Activated T-cell treated with anti-CD3 and anti-CD28 coated beads, Interleukin-2, amount 50 U/mL, for 72 hours (primary cell): ENCODE measurements at places on chromosomes 2 and 18. TPM values are rescaled to one million over a fixed set of nuclear protein-coding genes. Genes with fewer than 3 reads are reported as not detected.

GRCh38 chr2:127695491-127696472 lies 5.5 kb upstream of the SFT2D3 start:
- peaks cover 9% of the 10 kb centered on the region for H3K4me1 ChIP-seq
- H3K4me3 ChIP-seq: no peak overlapping the region
- H3K27ac ChIP-seq: no peak overlapping the region
- peak; percentile 51 for DNase-seq
- peaks cover 13% of the 10 kb centered on the region for H3K36me3 ChIP-seq
- no peaks in the 10 kb centered on the region for H3K27me3 ChIP-seq

DNA sequence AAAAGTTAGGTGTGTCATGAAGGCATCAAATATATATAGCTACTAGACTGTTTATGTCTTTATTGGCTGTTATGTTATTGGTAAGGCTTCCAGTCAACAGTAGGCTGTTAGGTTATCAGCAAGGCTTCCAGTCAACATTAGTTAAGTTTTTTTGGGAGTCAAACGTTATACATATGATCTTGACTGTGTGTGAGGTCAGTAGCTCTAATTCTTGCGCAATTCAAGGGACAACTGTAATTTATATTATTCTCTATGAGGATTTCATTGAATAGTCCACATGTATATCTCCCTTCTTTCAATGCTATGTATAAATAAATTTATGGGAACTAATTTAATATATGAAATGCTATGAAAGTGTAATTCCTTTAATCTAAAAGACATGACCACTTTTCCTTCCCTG lies 757.5 kb upstream of the TMEFF2 start:
- H3K4me1 ChIP-seq: no peaks in the 10 kb centered on the region
- H3K27me3 ChIP-seq: no peaks in the 10 kb centered on the region
- no peak overlapping the region for H3K27ac ChIP-seq
- no peaks in the 10 kb centered on the region for H3K36me3 ChIP-seq
- no peak for DNase-seq

DNA sequence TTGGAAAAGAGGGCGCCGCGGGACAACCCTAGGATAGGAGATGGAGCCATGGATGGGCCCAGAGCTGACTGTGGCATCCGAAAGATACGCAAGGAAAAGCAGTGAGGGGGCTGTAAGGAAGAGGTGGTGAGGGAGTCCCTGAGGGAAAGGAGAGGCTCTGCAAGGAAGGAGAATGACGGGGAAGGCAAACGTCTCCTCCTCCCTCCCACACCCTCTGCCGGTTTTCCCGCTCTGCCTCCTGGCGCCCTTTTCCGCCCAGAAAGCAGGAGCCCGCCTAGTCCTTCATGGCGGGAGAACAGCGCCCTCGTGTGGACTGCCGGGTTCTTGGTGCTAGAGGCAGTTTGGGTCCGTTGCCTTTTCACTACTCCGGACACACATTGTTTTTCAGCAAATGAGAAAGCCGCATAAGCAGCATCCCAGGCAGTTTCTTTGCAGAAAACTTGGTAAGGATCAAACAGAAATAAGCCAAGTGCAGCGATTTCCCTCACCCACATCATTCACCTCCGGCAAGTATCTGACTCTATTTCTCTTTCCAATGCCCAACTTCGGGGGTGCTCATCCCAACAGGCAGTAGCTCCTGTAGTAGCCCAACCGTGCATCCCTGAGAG lies 200.4 kb downstream of the INO80D start:
- H3K4me3 ChIP-seq: no peak overlapping the region
- no peak overlapping the region for H3K27ac ChIP-seq
- H3K36me3 ChIP-seq: no peaks in the 10 kb centered on the region
- H3K27me3 ChIP-seq: peaks cover 21% of the 10 kb centered on the region
- H3K4me1 ChIP-seq: no peaks in the 10 kb centered on the region
- DNase-seq: peak; percentile 66

DNA sequence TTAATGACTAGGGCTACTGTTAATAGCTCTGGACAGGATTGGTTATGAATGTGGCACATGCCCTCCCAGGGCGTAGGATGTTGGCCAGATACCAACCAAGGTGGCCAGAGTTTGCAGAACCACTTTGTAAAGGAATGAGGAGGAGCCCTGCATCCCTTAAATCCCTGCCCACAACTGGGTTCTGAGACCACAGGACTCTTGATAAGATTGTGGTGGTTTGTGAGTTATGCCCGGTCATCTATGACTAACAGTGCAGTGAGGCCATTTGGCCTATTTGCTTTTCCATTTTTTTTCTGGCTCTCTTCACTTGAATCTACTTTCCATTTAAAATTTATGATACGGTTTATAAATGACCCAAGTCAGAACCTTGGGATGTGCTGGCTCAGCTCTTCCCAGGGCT lies 294.5 kb downstream of the PRKCE start:
- no peaks in the 10 kb centered on the region for H3K36me3 ChIP-seq
- no peaks in the 10 kb centered on the region for H3K4me1 ChIP-seq
- H3K4me3 ChIP-seq: no peak overlapping the region
- DNase-seq: no peak
- H3K27ac ChIP-seq: no peak overlapping the region
- no peaks in the 10 kb centered on the region for H3K27me3 ChIP-seq

DNA sequence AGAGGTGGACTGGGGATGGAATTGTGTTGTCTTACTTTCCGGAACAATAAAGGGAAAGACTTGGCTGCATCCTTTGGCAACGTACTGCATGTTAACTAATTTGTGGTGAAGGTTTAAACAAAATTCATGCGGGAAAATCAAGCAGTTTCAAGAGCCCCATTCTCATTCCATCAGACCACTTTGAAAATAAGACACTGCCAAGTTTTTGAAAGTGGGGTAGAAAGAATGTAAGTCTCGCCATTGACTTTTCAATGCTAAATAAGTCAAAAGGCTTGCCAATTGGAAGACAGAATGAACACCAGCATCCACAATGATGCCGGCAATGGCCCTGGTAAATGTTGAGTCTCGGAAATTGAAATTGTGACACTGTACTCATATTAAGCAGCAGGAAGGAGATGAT lies 322.0 kb downstream of the RND3 start:
- no peak overlapping the region for H3K27ac ChIP-seq
- no peaks in the 10 kb centered on the region for H3K4me1 ChIP-seq
- no peaks in the 10 kb centered on the region for H3K36me3 ChIP-seq
- no peaks in the 10 kb centered on the region for H3K27me3 ChIP-seq

- H3K27me3 ChIP-seq: no peaks in the 10 kb centered on the region
- H3K36me3 ChIP-seq: peaks cover 9% of the 10 kb centered on the region
- DNase-seq: no peak
- H3K27ac ChIP-seq: no peak overlapping the region
- H3K4me1 ChIP-seq: peaks cover 37% of the 10 kb centered on the region
- peak overlapping the region; percentile 14 for H3K4me3 ChIP-seq
These were observed 44.5 kb downstream of the METTL8 start for GRCh38 chr2:171389325-171389724.

DNA sequence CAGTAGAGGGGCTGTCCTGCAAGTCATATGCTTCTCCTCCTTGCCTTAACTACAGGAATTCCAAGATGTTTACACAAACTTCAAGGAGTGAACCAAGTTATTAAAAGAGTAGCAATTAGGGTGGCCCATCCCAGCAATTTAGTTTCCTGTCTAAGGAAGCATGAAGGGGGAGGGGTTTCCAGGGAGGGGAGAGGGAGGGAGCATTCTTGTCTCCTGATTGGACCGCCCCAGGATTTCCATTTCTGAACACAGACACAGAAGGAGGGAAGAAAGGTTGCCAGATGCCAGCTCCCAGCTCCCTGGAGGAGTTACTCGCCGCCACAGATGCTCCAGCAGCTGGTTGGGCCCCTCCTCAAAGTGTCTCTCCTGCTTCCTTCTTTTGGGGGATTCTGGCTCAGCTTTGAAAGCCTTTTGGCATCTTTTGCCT lies 107.6 kb downstream of the TRIB2 start:
- H3K27ac ChIP-seq: no peak overlapping the region
- peaks cover 17% of the 10 kb centered on the region for H3K27me3 ChIP-seq
- H3K4me1 ChIP-seq: peaks cover 20% of the 10 kb centered on the region
- no peaks in the 10 kb centered on the region for H3K36me3 ChIP-seq
- H3K4me3 ChIP-seq: no peak overlapping the region
- no peak for DNase-seq

GRCh38 chr2:135096665-135097446 lies 44.8 kb downstream of the RAB3GAP1 start:
- no peak overlapping the region for H3K4me3 ChIP-seq
- H3K27ac ChIP-seq: no peak overlapping the region
- no peaks in the 10 kb centered on the region for H3K27me3 ChIP-seq
- peaks cover 19% of the 10 kb centered on the region for H3K4me1 ChIP-seq
- peaks cover 25% of the 10 kb centered on the region for H3K36me3 ChIP-seq

DNA sequence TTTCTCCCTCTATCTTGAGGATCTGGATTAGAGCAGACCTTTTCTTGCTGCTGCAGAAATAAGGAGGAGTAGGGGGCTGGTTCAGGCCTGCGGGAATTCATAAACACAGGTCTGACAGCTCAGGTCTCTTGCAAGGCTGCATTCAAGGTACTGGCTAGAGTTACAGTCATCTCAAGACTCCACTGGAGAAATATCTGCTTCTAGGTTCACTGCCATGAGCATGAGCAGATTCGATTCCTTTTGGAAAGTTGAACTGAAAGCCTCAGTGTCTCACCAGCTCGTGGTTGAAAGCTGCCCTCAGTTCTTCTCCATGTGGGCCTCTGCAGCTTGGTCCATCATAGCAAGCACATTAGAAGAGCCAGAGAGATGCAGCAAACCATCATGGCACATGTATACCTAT lies 124.4 kb upstream of the SETBP1 start:
- H3K36me3 ChIP-seq: no peaks in the 10 kb centered on the region
- no peak overlapping the region for H3K4me3 ChIP-seq
- H3K27me3 ChIP-seq: no peaks in the 10 kb centered on the region

DNA sequence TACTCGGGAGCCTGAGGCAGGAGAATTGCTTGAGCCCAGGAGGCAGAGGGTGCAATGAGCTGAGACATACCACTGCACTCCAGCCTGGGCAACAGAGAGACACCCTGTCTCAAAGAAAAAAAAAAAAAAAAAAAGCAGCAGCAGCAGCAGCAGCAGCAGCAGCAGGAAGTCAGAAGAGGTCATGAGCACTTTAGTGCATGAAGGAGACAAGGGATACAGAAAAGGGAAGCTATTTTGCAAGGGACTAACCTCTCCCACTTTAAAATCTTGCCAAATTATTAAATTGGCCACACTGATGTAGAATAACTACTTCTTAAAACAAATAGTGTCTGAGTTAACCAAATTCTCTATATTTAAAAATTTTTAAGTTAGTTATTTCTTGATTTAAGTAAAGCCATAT lies 113.4 kb upstream of the PDE1A start:
- H3K27ac ChIP-seq: no peak overlapping the region
- no peaks in the 10 kb centered on the region for H3K36me3 ChIP-seq
- no peak overlapping the region for H3K4me3 ChIP-seq
- H3K4me1 ChIP-seq: no peaks in the 10 kb centered on the region

DNA sequence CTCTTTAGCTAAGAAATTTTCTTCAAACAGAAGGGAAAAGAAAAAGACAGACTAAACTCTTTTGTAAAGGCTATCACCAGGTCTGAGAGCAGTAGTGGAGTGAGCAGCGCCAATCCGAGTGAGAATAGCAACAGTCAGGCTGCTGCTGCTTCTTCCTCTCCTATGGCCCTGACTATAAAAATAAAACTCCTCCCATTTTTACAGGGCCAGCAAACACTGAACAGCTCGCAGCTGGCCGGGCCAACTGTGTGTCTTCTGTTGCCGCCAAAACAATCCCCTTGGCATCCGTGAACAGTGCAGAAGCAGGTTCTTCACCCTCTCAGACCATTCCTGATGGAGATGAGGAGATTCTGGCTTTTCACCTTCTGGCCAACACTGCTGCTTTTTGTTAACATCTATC lies 124.5 kb downstream of the CNTNAP5 start:
- no peaks in the 10 kb centered on the region for H3K4me1 ChIP-seq
- no peak for DNase-seq
- H3K27me3 ChIP-seq: no peaks in the 10 kb centered on the region
- no peak overlapping the region for H3K4me3 ChIP-seq

- no peak for DNase-seq
- H3K4me1 ChIP-seq: peaks cover 38% of the 10 kb centered on the region
- H3K27ac ChIP-seq: no peak overlapping the region
- H3K27me3 ChIP-seq: no peaks in the 10 kb centered on the region
- H3K36me3 ChIP-seq: peaks cover 5% of the 10 kb centered on the region
These were observed 176.1 kb upstream of the ZFP36L2 start for GRCh38 chr2:43402452-43402937.

DNA sequence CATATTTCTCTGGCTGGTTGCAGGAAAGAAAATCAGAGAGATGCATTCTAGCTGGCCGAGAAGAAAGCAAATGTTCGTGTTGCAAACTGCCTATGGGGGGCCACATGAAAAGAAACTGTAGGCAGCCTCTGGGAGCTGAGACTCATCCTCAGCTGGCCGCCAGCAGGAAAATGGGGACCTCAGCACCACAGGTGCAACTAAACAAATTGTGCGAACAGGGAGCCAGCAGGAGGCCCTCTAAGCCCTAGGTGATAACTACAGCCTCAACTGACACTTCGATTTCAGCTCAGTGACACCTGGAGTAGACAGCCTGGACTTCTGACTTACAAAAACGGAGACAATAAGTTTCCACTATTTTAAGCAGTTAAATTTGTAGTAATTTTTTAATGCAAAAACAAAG lies 107.3 kb downstream of the DTNB start:
- H3K4me3 ChIP-seq: no peak overlapping the region
- H3K4me1 ChIP-seq: peaks cover 17% of the 10 kb centered on the region
- no peak for DNase-seq
- no peaks in the 10 kb centered on the region for H3K36me3 ChIP-seq

- DNase-seq: no peak
- peaks cover 8% of the 10 kb centered on the region for H3K36me3 ChIP-seq
- H3K4me3 ChIP-seq: no peak overlapping the region
- peak overlapping the region; percentile 36 for H3K27ac ChIP-seq
These were observed 78.7 kb downstream of the RAB3GAP1 start for GRCh38 chr2:135130751-135131150.

DNA sequence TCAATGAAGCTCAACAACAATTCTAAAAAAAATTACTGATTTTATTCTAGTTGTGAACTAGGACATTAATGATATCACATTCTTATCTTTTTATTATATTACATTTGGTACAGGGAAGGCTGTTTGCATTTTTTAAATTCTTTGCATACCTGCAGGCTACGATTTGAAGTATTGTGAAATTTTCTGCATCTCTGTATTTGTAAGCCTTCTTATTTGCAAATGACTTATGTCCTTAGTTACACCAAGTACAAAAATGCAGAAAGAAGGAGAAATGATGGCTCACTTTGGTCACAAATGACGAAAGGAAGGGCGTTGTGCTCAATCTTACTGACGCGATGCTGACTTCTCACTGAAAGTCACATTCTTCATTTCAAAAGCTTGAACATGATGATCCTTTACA lies 227.5 kb upstream of the SOX11 start:
- H3K27me3 ChIP-seq: no peaks in the 10 kb centered on the region
- DNase-seq: no peak
- H3K27ac ChIP-seq: no peak overlapping the region
- H3K4me1 ChIP-seq: no peaks in the 10 kb centered on the region
- no peak overlapping the region for H3K4me3 ChIP-seq
- H3K36me3 ChIP-seq: no peaks in the 10 kb centered on the region

SERPINB7 gene
- total RNA-seq: not detected

SOX11 gene
- not detected for total RNA-seq

CRYGC gene
- total RNA-seq: not detected
